Heart right ventricle (tissue), 16 donors: ENCODE measurements at places on chromosomes 6 and 20.

- H3K27me3 ChIP-seq = no peaks in the 10 kb centered on the region
- no peak overlapping the region for H3K27ac ChIP-seq
- H3K4me3 ChIP-seq = no peak overlapping the region
- H3K36me3 ChIP-seq = no peaks in the 10 kb centered on the region
Observed at GRCh38 chr6:33716379-33716778, 4.9 kb upstream of the UQCC2 start.

DNA sequence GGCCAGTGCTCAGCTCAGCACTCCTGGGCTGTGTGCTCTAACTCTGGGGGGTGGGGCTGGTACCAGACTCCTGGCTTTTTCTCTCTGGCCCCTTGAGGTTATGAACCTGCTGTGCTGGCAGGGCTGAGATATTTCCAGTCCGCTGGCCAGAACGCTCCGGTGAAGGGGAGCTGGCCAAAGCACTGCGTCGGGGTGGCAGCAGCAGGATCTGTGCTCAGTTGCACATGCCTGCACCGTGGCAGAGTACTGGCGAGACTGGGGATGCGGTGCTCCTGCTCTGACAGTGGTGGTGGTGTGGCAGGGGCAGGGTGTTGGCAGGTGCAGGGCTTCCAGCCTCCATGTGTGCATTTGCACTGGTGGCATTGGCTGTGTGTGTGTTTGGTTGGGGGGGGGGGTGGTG, 374.4 kb downstream of the PHF3 start:
- peaks cover 8% of the 10 kb centered on the region for H3K4me1 ChIP-seq
- no peaks in the 10 kb centered on the region for H3K27me3 ChIP-seq
- no peaks in the 10 kb centered on the region for H3K36me3 ChIP-seq
- no peak overlapping the region for H3K27ac ChIP-seq
- no peak overlapping the region for H3K4me3 ChIP-seq

- peaks cover 29% of the 10 kb centered on the region for H3K4me1 ChIP-seq
- H3K36me3 ChIP-seq = no peaks in the 10 kb centered on the region
- no peak for DNase-seq
- no peak overlapping the region for H3K4me3 ChIP-seq
- H3K27ac ChIP-seq = no peak overlapping the region
Observed at GRCh38 chr6:136763716-136764516, 28.4 kb downstream of the MAP3K5 start.

GRCh38 chr20:38610521-38610920, 8.9 kb downstream of the ARHGAP40 start:
- DNase-seq = no peak
- H3K27me3 ChIP-seq = peaks cover 43% of the 10 kb centered on the region
- no peaks in the 10 kb centered on the region for H3K36me3 ChIP-seq
- no peaks in the 10 kb centered on the region for H3K4me1 ChIP-seq

DNA sequence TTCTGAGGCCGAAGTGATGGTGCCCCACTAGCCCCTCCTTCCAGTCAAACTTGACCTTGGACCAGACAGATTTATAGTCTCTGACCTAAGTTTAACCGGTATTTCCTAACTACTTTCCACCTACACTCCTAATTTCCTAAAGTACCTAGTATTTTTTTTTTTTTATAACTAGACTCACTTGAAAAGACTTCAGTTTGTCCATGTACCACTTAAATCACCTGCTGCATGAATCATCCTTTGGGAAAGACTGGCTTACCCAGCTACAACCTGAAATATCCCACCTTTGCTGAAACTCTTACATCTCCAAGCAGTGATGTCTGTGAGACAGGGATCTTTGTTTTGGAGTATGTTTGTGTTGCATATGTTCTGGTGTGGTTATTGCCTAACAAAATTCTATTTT, 71.1 kb downstream of the ZDHHC14 start:
- no peak for DNase-seq
- H3K27ac ChIP-seq = no peak overlapping the region
- H3K4me1 ChIP-seq = peaks cover 18% of the 10 kb centered on the region
- no peaks in the 10 kb centered on the region for H3K27me3 ChIP-seq
- no peak overlapping the region for H3K4me3 ChIP-seq

- H3K27ac ChIP-seq = no peak overlapping the region
- H3K27me3 ChIP-seq = peaks cover 4% of the 10 kb centered on the region
- no peak overlapping the region for H3K4me3 ChIP-seq
- DNase-seq = no peak
- no peaks in the 10 kb centered on the region for H3K36me3 ChIP-seq
Observed at GRCh38 chr20:1702328-1702727, 44.7 kb upstream of the SIRPG start.

DNA sequence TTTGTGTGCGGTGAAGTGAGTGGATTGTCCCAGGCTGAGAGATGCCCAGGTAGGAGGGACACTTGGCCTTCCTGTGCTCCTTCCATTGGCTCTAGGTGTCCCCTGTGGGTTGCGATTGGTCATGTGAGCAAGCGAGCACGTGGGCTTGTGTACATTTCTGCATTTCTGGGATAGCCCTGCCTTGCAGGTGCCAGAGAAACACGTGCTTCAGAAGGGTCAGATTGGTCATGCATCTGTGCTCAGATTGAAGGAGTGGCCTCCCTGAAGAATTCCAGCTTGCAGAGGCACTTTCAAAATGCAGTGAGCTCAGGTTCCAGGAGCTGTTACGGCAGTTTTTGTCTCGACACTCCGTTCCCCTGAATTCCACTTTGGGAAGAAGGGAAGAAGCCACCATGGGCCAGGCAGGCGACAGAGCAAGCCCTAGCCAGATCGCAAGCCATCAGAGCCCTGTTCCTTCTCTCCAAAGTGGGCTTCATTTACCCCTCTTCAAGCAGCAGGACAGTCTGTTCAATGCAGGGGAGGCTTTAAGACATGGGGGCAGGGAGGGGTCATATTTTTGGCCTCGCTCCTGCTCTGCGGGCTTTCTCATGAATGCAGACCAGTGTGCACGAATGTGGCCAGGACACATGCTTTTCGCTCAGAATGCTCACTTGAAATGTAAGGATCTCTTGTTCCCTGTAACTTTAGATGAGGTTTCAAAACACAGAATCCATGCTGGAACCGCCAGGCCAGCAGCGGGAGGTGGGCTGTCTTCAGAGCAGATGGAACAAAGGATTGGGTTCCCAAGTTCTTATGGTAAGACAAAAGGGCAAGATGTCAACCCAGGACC, 78.6 kb upstream of the AKAP12 start:
- no peaks in the 10 kb centered on the region for H3K36me3 ChIP-seq
- peaks cover 3% of the 10 kb centered on the region for H3K4me1 ChIP-seq
- DNase-seq = no peak
- H3K27ac ChIP-seq = no peak overlapping the region
- H3K27me3 ChIP-seq = no peaks in the 10 kb centered on the region
- H3K4me3 ChIP-seq = no peak overlapping the region

DNA sequence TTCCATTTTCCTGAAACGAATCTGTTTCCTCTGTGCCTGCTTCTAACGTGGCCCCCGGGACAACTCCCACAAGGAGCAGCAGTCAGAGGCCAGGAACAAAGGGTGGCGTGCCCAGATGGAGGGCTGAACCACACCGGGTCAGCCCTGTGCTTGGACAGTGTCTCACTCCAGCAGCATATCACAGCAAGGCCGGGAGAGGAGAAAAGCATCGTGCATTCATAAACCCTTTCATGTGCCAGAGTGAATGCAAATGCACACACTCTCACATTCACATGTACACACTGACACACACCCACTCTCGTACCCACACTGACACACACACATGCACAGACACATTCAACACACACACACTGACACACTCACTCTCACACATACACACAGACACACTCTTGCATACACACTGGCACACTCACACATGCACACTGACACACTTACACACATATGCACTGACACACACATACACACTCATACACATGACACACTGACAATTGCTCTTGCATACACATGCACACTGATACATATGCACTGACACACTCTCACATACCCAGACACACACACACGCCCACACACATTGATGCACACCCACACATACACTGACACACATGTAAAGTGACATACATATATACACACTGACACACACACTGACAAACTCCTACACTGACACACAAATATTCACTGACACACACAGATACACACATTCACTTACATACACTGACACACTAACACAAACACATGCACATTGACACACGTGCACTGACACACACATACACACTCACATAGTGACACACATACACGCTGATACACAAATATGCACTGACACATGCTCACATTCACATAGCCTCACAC, 237.0 kb downstream of the LRFN2 start:
- no peaks in the 10 kb centered on the region for H3K36me3 ChIP-seq
- H3K4me3 ChIP-seq = no peak overlapping the region
- H3K4me1 ChIP-seq = no peaks in the 10 kb centered on the region
- H3K27me3 ChIP-seq = peaks cover 8% of the 10 kb centered on the region
- no peak for DNase-seq
- H3K27ac ChIP-seq = no peak overlapping the region

GRCh38 chr20:20780127-20780824, 67.8 kb upstream of the RALGAPA2 start:
- no peak overlapping the region for H3K4me3 ChIP-seq
- peaks cover 37% of the 10 kb centered on the region for H3K4me1 ChIP-seq
- DNase-seq = peak; percentile 77
- H3K36me3 ChIP-seq = no peaks in the 10 kb centered on the region
- no peaks in the 10 kb centered on the region for H3K27me3 ChIP-seq
- no peak overlapping the region for H3K27ac ChIP-seq

DNA sequence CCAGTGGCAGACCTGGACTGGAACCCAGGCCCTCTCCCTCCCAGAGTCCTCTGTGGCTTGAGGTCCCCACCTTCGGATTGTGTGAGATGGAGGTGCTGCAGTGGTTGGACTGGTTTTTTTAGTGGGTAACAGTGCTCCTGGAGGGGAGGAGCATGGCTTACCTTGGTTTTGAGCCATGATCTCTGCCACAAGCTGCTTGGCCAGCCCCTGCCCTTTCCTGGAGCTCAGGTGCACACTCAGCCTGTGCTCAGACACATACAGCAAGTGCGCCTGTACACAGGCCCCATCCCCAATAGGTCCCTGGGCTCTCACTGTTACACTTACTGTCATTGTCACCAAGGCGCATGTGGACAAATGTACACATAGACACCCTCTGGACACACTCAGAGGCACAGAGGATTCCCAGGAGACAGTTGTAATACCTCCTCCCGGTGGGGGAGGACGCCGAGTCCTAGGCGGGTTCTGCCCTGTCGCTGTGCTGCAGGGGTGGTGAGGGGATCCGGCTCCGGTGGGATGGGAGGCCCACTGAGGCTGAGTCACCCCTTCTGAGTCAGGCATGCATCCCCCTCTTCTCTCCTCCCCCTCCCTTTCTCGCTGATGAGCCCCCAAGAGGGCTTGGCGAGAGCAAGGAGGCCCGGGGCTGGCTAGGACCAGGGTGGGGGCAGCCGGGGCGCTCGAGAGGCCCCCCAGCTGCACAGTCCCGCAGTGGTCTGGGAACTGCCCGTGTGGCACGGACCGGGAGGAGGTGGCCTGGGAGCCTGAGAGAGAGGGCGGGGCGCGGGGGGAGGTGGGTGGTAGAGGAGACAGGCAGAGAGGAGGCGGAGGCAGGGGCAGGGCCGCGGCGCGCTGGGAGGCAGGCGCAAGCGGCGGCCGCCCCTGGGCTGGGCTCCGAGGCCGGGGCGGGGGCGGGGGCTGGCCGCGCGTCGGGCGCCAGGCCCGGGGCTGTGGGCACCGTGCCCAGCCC, 522 bp upstream of the EPB41L1 start:
- no peaks in the 10 kb centered on the region for H3K36me3 ChIP-seq
- peak overlapping the region; percentile 75 for H3K4me3 ChIP-seq
- H3K4me1 ChIP-seq = peaks cover 13% of the 10 kb centered on the region
- peak overlapping the region; percentile 36 for H3K27ac ChIP-seq

DNA sequence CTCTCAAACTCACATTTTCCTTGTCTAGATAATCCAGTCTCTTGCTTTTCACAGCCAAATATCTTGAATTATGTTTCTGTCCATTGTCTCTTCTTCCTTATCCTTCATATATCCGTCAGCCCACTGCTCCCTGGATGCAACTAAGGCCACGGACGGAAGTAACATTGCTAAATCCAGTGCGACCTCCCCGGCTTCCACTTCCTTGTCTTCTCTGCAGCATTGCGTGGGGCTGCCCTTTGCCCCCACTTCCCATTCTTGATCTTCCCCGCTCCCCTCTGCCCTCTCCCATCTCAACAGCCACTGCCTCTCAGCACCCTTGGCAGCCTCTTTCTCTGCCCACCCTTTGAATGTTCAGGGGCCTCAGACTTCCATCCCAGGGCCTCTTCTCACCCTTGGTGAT, 190.4 kb upstream of the UST start:
- DNase-seq = no peak
- H3K27me3 ChIP-seq = no peaks in the 10 kb centered on the region
- no peak overlapping the region for H3K4me3 ChIP-seq
- H3K27ac ChIP-seq = no peak overlapping the region
- peaks cover 5% of the 10 kb centered on the region for H3K4me1 ChIP-seq

GRCh38 chr6:169365567-169366257, 112.1 kb upstream of the THBS2 start:
- H3K4me3 ChIP-seq = no peak overlapping the region
- no peaks in the 10 kb centered on the region for H3K4me1 ChIP-seq
- no peak overlapping the region for H3K27ac ChIP-seq
- H3K27me3 ChIP-seq = no peaks in the 10 kb centered on the region

GRCh38 chr20:61405007-61405406, 152.9 kb downstream of the CDH4 start:
- no peak for DNase-seq
- no peaks in the 10 kb centered on the region for H3K36me3 ChIP-seq
- no peaks in the 10 kb centered on the region for H3K4me1 ChIP-seq
- no peak overlapping the region for H3K27ac ChIP-seq
- H3K4me3 ChIP-seq = no peak overlapping the region

DNA sequence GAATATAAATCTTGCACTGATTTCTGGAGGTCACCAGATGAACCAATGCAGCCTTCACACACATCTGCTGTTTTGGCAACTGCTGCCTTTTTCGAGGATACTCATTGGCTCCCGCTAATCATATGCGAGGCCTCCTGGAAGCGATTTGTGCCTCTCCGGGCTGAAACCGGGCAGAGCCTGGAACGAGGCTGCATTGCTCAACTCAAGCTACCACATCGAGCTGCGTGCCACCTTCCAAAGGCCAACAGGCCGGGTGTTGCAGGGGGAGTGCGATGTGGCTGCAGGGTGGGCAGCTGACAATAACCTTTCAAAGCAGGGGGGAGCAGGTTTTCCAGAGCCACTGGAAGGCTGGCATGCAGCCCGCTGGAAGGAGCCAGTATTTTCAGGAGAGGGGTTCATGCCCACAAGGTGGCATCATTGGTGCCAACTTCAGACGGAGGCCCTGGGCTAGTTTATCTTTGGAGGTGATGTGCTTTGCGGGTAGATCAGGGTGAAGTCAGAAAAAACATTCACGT, 122.6 kb upstream of the IFNGR1 start:
- H3K27me3 ChIP-seq = no peaks in the 10 kb centered on the region
- no peaks in the 10 kb centered on the region for H3K36me3 ChIP-seq
- peaks cover 8% of the 10 kb centered on the region for H3K4me1 ChIP-seq
- no peak overlapping the region for H3K27ac ChIP-seq

DNA sequence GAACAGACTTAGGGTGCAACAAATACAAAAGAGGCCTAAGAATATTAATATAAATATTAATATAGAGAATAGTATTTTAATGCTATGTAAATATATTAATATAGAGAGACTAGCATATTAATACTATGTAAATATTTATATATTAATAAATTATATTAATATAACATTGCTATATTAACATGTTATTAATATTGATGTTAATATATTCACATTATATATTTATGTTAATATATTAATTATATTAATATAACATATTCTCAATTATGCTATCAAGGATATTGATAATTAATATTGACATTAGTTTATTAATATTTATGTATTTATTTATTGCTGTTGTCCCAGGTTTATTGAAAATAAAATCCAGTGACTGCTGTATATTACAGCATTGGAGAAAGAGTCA, 1.1 kb upstream of the MAS1L start:
- H3K36me3 ChIP-seq = no peaks in the 10 kb centered on the region
- no peaks in the 10 kb centered on the region for H3K4me1 ChIP-seq
- no peaks in the 10 kb centered on the region for H3K27me3 ChIP-seq
